M059J (cell line): ENCODE measurements at places on chromosomes 13 and 19. TPM values are rescaled to one million over a fixed set of nuclear protein-coding genes. Genes with fewer than 3 reads are reported as not detected.

- peak; percentile 57 for DNase-seq
These were observed 57.5 kb upstream of the KCTD4 start for GRCh38 chr13:45258334-45258675.

DNA sequence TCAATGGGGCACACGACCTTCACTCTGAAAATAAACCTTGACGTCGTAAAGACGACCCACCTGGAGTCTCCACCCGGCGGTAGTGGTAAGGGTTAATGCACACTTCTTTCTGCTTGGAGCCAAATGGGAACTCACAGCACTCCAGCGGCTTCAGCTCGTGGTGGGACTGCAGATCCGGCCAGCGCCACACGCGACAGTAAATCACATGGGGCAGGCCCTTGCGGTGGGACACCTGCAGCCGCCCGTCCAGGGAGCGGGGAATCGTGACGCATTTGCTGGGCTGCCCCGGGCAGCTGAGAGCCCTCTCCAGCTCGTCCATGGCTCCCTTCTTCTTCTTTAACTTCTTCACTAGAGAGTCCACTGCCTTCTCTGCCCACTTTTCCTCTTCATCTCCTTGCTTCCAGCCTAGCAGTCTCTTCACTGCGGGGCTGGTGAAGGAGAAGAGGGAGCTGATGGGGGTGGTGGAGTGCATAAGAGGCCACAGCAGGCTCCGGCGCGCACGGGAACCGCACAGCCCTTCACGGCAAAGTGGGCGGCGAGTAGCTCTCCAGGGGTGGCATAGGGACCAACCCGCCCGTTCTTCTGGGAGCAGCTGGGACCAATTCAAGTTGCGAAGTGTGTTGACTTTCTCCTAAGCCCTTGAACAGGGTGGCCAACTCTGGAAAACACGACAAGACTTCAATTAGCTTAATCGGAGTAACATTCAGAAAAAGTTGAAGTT, 40.7 kb downstream of the SMAD9 start:
- no peak for DNase-seq

DNA sequence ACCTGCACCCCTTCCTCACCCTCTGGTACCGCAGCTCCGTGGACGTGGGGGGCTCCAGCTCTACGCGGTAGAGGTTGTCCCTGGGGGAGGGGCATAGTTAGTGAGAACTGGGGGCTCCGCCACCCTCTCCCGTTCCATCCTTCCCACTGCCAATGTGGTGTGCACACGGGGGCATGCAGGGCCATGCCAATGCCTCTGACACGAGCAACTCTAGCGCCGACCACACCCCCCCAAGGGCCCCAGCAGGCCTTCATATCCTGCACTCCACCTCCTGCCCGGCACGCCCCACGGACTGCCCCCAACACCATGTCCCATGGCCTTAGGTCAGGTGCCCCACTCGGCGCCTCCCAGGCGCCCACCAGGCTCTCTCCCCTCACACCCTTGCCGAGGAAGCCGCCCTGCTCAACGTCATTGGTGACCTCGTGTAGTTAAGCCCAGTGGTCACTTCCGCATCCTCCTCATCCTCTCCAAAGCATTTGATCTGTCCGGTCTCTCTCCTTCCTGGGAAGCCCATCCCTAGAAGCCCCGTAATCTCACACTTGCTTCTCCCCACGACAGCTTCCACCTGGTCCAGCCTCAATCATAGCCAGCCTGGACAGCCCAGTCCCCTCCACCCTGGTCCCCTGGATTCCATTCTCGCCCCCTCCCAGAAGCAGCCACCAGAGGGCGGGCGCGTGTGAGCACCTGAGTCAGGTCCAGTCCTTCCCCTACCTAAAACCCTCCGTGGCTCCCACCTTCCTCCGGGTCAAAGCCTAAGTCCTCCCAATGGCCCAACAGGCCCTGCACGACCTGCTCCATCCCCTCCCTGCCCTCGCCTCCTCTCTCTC, 2.1 kb downstream of the SEMA6B start:
- no peak for DNase-seq

DNA sequence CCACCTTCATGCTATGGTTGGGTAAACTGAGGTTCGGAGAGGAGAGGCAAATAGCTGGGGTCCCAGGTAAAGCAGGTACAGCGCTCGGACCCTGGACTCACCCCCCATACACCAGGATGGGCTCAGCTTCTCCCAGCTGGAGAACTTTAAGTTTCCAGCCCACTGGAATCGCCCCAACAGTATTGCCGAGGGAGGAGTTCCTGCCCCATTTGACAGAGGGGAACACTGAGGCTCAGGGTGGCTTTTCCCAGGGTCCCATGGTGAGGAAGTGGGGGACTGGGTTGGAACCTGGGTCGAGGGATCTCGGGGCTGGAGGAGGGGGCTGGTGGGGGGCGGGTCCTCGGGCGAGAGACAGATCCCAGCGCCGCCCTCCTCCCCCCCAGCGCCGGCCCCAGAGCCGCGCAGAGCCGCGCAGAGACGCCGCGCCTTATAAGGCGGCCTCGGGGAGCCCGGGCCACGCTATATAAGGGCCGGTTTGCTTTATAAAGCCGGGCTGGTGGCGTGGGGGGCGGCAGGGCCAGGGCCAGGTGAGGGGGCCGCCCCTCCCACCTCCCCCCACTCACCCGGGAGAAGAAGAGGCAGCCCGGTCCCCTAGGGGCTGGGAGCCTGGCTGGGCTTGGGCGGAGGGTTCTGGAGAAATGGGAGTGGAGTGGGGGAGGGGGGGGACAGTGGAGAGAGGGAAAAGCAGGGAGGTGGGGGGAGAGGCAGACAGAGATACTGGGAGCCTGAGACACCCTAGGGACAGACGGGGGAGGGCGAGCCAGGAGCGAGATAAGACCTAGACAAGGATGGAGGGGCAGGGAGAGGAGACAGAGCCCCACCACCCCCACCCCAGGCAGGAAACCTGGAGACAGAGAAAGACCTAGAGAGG, 1.1 kb downstream of the CNN1 start:
- DNase-seq = peak; percentile 44

Gene C13orf46
- 0.05 and 0.10 TPM in 2 replicates for total RNA-seq

Gene FXYD7
- not detected in 2 replicates for total RNA-seq

- no peak for DNase-seq
These were observed 353.3 kb upstream of the ZNF507 start for GRCh38 chr19:31991984-31992655.

DNA sequence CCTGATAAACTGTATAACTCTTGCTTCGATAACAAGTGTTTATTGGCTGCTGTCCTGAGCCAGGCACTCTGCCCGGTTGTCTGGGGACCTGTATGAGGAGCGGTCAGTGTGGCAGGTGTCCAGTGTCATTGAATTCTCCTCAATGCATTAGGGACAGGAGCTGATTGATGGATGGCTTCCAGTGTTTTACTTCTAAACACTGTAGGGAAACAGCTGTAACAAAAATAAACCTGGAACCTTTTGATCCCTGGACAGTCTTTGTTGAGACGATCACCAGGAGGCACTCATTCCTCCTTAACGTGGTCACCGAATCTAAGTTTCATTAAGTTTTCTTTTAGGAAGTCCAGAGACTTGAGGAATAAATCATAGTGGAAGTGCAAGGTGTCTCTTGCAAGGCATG, 17.9 kb downstream of the UBAC2 start:
- DNase-seq = peak; percentile 13

- peak; percentile 55 for DNase-seq
These were observed 9.2 kb downstream of the PGPEP1 start for GRCh38 chr19:18349524-18350128.

DNA sequence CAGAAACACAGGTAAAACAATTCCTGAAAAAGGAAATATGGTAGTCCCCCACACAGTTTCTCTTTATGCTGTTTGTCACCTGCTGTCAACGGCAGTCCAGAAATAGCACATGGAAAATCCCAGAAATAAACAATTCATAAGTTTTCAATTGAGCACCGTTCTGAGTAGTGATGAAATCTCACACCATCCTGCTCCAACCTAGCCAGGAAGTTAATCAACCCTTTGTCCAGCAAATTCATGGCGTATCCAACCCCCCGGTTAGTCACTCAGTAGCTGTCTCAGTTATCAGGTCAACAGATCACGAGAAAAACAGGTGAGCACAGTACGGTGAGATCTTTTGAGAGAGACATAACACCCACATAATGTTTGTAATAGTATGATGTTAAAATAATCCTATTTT, 74.2 kb downstream of the TUBGCP3 start:
- no peak for DNase-seq

Gene CEBPA
- 0.05 TPM in 1 of 2 replicates, not detected in the other for total RNA-seq

GRCh38 chr19:543910-544608, at the start of gene GZMM:
GZMM (plus strand) TSS chr19:544053; CDS start chr19:544072, 19 bp downstream.
- DNase-seq = no peak
